ENCODE measurements at places on chromosomes 6 and 20.

DNA sequence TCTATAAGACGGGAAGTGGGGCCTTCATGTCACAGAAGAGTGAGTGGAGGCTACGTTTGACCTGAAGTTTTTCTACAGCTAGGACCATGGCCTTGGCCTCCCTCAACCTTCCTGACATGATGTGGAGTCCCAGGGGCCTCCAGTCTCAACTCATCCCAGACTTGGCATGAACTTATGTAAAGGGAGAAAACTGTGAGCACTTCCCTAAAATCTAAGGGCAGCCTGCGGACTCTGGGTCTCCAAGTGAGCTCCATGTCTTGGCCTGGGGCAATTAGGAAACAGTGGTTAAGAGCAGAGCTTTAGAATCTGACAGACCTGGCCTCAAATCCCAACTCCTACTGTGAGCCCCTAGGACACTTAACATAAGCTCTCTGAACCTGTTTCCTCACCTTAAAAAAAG, 182.5 kb downstream of the ZNF217 start:
- no peak for DNase-seq

DNA sequence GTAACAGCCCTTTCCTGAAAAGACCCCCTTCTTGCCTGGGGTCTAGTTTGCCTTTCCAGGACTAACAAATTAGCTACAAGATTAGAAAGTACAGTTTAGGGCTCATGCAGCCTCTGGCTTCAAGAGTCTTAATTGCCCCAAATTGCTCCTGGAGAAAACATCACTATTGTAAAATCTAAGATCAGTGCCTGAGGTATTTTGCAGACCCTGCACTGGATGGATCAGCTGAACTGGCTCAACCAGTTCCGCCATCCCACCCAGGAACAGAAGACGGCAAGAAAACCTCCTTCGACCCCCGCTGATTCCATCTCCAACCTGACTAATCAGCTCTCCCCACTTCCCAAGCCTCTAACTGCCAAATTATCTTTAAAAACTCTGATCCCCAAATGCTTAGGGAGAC, 236.5 kb upstream of the KCNG1 start:
- no peak for DNase-seq

GRCh38 chr6:158647501-158647900, 2.4 kb upstream of the SYTL3 start:
- DNase-seq = no peak

DNA sequence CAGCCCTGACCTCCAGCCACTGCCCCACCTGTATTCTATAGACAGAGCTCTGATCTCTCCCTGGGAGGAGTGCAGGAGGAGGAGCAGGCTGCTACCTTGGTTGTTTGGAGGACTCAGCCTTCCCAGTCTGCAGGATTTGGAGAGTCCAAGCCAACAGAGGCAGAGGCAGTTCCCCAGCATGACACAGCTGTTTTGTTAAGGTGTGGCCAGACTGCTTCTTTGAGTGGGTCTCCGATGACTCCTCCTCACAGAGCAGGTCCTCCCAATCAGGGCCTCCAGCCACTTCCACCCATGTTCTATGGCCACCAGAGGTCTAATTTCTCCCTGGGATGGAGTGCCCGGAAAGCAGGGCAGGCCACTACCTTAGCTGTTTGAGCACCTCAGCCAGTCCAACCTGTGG, 203.5 kb downstream of the HACE1 start:
- DNase-seq = no peak

DNA sequence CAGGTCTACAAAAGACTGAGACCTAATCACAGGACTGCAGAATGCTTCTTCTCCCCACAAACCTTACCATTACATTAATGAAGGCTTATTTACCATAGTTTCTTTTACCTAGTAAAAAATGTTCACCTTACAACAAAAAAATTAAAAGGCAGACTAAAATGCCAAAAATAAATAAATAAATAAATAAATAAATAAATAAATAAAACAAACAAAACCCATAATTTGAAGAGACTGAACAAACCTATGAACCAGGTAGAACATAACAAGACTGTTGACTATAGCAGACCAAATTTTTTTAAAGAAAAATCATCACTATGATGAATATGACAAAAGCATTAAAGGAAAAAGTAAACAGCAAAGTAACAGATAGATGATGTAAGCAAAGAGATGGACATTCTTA, 946.3 kb downstream of the EPHA7 start:
- DNase-seq = no peak

GRCh38 chr6:153424719-153425400, 293.8 kb upstream of the RGS17 start:
- DNase-seq = no peak

- no peak for DNase-seq
Observed at GRCh38 chr6:17385660-17386059, 7.7 kb upstream of the CAP2 start.

DNA sequence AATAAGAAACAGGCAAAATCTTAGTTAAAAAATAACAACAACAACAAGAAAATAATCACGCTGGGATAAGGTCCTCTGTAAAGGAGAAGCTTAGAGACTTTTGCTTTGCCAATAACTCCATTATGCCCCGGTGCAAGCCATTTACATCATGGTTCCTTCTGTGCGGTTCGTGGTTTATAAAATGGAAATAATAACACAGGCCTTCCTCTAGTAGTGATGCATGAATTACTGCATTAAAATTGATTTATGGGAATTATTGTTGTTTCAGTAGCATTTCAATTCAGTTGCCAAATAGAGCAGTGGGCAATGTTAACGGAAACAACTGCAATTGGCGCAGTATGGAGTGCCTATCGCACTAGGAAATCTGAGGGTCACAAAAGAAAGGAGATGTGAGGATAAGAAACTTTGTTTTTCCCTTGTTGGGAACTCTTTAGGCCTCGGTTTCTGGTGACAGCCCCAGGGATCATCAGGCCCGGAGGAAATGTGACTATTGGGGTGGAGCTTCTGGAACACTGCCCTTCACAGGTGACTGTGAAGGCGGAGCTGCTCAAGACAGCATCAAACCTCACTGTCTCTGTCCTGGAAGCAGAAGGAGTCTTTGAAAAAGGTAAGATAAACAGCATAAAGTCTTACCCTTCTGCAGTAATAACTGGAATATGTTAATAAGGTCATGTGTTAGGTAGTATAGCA, 1.1 kb downstream of the CD109 start:
- no peak for DNase-seq

DNA sequence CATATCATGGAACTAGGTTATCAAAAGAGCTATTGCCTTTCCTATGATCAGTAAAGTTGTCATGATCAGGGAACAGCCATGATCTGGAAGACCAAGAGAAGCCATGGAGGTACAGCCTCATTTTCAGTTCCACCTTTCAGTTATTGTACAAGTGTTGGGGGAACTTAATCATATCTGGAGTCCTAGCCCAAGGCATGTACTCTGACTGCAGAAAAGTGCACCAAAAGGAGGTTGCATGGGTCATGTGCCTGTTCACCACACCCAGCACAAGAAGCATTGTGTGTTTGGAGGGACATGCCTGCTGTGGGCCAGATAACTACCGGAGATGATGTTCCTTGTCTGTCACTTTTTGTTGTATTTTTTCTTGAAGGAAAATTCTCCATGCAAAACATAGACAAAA, 185.8 kb upstream of the MAN1A1 start:
- DNase-seq = no peak

GRCh38 chr20:9531581-9531980, 17.2 kb downstream of the LAMP5 start:
- DNase-seq = no peak

GRCh38 chr6:20873425-20874190, 339.4 kb downstream of the CDKAL1 start:
- no peak for DNase-seq

DNA sequence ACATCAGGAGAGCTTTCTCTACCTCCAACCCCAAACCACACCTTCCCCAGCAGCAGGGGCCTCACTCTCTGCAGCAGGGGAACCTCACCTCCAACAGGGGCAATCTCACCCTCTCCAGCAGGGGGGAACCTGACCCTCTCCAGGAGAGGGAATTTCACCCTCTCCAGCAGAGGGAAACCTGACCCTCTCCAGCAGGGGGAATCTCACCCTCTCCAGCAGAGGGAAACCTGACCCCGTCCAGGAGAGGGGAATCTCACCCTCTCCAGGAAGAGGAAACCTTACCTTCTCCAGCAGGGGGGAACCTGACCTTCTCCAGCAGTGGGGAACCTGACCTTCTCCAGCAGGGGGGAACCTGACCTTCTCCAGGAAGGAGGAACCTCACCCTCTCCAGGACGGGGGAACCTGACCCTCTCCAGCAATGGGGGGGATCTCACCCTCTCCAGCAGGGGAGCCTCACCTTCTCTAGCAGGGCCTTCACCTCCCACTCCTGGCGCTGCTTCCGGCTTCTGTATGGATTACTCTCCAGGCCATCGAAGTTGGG, 3.1 kb downstream of the B3GALT4 start:
- no peak for DNase-seq

DNA sequence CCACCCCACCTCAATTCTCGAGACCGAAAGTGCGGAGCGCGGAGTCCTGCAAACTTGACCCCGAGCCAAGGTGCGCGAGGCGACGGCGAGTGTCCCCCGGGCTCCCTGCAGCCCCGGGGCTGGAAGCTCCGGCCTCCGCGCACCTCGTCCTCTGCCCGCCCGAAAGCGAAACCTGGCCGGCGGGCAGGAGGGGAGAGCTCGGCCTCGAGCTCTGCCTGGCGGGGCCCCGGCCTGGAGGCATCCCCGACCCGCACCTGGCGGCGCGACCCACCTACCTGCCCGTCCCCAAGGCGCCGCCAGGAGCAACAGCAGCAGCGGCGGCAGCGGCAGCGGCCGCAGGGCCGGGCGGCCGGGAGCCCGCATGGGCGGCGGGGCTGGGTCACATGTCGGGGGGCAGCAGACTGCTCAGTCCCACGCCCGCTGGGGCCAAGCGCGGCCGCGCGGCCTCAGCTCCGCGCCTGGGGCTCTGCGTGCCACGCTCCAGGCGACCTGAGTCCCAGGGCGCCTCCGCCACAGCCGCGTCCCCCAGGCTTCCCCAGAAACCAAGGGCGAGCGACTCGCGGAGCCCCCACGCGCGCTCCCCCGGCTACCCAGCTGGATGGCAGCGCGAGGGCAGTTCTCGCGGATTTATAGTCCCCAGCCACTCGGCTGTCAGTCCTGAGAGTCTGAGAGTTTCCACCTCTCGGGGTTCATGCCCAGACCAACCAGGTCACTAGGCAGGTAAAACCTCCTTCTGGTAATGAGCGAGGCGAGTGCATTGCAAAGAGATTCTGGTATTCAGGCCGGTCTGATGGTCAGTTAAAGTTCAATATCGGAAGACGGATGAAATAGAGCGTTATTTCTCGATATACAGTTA, at the start of gene IL20RA:
Gene IL20RA, minus strand, starts transcription at position 600 of the 856 bp plus-strand sequence. Its CDS starts 237 bp downstream, at position 363.
- peak; percentile 14 for DNase-seq

- DNase-seq = no peak
Observed at GRCh38 chr6:148235446-148235845, 107.2 kb upstream of the SASH1 start.

DNA sequence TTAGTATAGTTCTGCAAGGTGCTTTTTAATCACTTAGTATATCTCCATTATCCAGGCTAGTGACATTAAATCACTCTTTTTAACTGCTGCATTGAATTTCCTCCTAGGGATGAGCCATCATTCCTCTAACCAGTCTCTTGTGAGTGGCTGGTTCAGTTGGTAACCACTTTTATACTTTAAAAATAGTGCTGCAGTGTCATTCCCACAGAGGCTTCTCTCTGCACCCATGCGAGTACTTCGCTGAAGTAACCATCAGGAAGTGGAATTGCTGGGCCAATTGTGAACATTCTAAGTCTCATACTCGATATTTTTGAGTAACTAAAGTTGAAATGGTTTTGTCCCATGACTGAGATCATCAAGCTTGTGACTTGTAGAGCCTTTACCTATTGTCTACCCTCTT, 2.1 kb downstream of the BTN3A2 start:
- DNase-seq = no peak

GRCh38 chr6:36967301-36967700, 12.8 kb downstream of the PI16 start:
- DNase-seq = no peak

DNA sequence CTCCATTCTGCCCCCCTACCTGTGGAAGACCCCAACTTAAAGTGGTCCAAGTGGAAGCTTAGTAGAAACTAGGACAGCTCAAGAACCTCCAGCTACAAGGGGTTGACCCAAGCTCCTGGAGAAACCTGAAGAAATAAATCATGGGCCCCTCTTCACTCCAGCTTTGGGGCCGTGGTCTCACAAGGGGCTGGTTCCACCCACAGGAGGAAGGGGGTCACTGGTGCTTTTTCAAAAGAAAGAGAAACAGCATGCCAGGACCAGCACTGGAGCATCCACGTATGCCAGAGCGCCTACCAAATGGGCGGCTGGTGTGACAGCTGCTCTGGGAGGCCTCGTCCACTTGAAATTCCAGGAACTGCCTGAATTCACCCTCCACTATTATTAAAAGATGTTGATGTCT, 14.4 kb upstream of the ANKRD60 start:
- no peak for DNase-seq

GRCh38 chr6:147159536-147160374, 44.5 kb upstream of the STXBP5 start:
- DNase-seq = no peak

DNA sequence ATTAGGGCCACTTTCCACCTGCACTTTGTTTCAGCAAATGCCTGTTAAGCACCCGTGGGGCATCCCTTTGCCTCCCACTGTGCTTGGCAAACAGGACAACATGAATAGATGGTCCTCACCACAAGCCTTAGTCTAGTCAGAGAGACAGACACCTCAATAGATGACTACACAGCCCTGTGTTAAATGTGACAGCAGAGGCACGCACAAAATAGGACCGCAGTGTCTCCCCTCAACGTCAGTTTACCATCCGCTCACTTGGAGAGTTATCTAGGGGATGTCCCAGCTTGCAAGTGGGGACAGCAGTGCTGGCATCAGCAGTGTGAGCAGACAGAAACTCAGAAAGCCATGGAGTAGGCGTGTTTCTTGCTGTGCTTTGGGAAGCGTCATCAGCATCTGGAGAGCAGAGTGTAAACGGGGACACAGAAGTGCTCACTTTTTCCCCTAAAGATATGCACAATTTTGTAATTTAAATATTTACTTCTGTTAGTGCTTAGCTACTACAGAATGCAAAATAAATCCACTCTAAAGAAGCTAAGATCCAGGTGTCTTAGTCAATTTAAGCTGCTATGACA, 66.0 kb upstream of the TXNDC5 start:
- no peak for DNase-seq

DNA sequence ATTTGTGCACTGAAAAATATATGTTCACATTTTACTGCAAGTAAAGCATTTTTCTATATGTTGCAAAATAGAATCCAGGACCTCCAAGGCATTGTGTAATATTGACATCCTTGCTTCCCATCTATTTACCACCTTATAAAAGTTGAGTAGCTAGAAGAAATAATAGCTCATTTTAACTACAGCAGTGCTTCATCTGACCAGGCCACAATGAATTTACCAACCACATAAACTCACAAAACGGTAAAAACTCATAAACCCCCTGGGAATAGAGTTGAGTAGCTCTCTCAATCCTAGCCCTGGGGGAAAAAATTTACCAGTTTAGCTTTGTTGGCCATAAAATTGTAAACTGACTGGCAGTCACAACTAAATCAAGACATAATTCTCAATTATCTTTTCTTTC, 3.9 kb downstream of the ATXN1 start:
- DNase-seq = no peak

- no peak for DNase-seq
Observed at GRCh38 chr6:74248966-74249365, 553.0 kb downstream of the CD109 start.

- DNase-seq = no peak
Observed at GRCh38 chr20:54557806-54558590, 82.6 kb downstream of the DOK5 start.

GRCh38 chr6:72413884-72414283, 208.0 kb upstream of the KCNQ5 start:
- DNase-seq = no peak

GRCh38 chr6:112372226-112372806, 25.2 kb downstream of the RFPL4B start:
- no peak for DNase-seq

GRCh38 chr6:125057392-125058246, 95.4 kb downstream of the RNF217 start:
- no peak for DNase-seq
